Kidney tubule cell (primary cell): ENCODE measurements at places on chromosomes 12 and 14.

- peak; percentile 88 for DNase-seq
Measured at GRCh38 chr14:64762044-64763034, 58.1 kb downstream of the PLEKHG3 start.

DNA sequence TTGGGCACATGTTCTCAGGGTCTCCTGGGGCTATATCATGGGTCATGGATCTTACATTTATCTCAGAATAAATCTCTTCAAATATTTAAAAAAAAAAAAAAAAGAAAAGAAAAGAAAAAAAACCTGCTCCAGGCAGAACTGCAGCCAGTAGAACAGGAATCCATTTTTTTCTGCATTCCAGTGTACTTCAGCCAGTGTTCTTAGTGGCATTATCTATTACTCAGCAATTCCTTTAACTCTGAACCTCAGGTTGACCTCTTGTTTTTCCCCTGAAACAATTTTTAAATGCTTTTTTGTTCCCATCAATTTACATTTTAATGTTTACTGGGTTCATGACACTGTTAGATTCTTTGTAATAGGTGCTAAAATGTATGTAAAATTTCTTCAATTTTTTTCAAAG is 66.7 kb upstream of the STXBP6 start:
- no peak for DNase-seq

DNA sequence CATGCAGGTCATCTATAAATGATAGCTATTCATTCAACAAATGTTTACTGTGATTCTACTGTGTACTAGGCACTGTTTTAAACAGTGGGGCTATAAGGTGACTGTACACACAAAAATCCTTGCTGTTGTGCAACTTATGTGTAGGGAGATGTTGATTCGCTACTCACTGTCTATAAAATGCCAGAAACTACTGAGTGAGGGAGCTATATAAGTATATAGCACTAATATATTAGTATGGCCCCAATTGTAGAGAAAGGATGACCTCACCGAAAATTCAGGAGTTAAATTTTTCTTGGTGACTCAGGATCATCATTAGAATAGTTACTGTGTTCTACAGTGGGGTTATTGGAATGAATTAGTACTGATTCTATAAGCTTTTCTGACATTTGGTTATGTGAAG is 117.4 kb downstream of the TGFB3 start:
- DNase-seq: peak; percentile 44

GRCh38 chr14:71348394-71348793 is 441.1 kb downstream of the PCNX1 start:
- no peak for DNase-seq

DNA sequence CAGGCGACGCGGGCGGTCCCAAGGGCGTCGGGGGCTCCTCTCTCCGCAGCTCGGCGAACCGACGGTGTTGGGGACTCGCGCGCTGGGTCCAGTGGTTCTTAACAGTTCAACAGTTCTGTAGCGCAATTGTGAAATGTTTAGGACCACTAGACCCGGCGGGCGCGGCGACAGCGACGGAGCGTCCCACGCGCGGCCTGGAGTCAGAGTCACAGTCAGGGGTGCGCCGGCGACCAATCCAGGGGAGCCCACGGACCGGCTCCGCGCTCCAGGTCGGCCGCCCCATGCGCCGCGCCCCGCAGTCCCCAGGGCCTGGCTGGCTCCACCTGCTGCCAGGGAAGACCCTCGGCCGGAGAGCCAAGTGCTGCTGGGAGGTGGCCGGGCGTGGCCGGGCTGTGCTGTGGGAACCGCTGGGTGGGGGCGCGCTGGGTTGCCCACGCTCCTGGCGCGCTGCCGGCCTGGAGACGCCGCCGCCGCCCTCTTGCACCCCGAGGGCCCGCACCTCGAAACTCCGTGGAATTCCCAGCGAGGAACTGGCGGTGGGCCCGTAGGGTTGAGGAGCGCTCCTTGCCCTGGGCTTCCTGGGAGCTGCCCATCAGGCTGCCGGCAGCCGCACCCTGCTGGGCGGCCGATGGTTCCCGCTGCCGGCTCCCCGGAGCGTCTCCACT is 20.9 kb upstream of the KIF26A start:
- DNase-seq: no peak

- DNase-seq: no peak
Measured at GRCh38 chr12:66956300-66956699, 277.4 kb upstream of the GRIP1 start.

- no peak for DNase-seq
Measured at GRCh38 chr14:65703996-65704395, 291.5 kb downstream of the FUT8 start.

DNA sequence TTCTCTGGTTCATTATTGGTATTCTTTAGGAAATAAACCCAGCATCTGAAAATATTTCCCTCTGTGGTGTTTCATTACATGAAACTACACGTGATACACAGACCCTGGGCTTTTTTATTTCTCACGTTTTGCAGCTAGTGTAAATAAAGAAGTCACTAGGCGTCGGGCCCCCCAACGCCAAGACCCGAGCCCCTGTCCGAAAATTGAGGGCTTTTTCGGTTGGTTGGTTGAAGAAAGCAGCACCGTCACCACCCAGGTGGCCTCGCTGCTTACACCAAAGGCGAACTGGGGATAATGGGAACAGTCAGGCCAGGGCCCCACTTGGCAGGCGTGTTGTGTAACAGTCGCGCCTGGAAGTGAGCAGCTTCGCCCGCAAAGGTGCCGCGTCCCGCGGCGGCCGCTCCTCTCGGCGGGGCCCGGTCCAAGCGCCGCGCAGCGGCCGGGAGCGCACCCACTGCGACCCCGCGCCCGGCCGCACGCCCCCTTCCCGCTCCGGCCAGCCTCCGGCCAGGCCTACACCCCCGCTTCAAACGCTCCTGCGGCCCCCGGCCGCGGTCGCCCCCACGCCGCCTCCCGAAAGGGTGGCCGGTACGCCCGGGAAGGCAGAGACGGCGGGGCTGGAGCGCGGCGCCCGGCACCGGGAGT is 1.2 kb downstream of the DUSP16 start:
- DNase-seq: peak; percentile 58

DNA sequence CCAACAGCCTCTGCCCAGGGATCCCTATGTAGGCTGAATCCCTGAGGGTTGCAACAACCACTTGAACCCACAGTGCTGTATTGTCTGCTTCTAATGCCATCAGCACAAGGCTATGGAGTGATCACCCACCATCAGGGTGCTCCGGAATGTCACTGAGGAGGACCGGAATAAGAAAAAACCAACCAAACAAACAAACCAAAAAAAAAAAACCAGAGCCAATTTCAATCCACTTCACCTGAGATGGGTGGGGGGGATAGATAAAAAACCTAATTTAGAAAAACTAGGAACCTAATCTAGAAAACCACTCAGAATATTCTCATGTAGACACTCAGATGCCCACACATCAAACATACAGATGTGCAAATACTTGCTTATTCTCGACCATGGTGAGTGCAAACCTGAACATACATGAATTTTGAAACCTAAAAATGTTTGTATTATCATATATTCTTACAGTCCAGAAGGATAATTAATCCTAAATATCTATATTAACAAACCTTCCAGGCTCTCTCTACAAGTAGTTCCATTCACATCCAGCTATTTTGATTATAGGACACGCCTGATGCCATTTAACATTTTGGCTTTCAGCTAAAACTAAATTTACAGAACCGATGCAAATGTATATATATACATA is 3.7 kb downstream of the TBX5 start:
- DNase-seq: no peak

DNA sequence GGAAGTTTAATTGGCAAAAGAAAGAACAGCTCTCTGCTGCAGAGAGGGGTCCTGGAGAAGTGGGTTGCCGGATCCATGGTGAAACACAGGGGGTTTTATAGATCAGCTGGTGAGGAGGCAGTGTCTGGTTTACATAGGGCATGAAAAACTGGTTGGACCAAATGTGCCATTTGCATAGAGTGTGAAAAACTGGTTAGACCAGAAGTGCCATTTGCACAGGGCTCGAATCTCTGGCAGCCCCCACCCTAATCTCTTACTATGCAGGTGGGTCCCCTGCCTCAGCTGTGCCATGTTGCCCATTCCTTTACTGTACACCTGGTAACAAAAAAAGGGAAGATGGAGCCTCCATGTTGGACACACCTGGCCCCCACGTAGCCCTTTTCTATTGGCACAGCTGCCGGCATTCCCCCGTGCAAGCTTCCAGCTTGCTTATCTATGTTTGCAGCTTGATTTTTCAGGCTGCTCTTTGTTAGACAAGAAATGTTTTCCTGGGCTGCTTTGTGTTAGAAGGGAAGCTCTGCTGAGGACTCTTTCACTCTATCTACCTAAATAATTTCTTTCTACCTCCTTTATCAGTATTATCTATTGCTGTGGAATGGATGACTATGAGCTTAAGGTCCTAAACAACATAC is 61.1 kb upstream of the TMEM132D start:
- DNase-seq: no peak

DNA sequence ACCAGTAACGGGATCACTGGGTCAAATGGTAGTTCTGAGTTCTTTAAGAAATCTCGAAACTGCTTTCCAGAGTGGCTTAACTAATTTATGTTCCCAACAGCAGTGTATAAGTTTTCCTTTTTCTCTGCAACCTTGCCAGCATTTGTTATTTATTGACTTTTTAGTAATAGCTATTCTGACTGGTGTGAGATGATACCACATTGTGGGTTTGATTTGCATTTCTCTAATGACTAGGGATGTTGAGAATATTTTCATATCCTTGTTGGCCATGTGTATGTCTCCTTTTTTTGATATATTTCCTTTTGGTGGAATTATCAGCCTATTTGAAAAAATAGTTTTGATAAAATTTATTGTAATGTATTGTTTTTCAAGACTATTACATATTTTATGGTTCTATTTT is 701.2 kb upstream of the FBXO33 start:
- peak; percentile 42 for DNase-seq

DNA sequence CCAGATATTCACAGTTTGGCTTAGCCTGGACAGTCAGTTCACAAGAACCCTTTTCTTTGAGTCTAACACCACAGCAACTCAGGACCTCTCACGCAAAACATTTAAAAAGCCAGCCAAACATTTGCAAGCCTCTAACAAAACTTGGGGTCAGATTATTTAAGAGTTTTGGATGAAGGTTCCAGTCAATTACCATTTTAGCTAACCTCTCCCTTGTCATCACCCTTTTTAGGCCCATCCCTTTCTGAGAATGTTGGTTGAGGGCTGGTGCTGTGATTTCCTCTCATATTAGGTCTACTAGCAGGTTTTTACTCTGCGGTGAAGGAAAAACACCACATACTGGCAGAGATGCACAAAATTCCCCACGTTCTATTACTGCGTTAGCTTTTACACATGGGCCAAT is 20.7 kb downstream of the PAX9 start:
- DNase-seq: no peak

GRCh38 chr14:34365309-34365915 is 96.6 kb downstream of the SPTSSA start:
- DNase-seq: no peak
